ENCODE measurements at places on chromosomes 13 and 19.

DNA sequence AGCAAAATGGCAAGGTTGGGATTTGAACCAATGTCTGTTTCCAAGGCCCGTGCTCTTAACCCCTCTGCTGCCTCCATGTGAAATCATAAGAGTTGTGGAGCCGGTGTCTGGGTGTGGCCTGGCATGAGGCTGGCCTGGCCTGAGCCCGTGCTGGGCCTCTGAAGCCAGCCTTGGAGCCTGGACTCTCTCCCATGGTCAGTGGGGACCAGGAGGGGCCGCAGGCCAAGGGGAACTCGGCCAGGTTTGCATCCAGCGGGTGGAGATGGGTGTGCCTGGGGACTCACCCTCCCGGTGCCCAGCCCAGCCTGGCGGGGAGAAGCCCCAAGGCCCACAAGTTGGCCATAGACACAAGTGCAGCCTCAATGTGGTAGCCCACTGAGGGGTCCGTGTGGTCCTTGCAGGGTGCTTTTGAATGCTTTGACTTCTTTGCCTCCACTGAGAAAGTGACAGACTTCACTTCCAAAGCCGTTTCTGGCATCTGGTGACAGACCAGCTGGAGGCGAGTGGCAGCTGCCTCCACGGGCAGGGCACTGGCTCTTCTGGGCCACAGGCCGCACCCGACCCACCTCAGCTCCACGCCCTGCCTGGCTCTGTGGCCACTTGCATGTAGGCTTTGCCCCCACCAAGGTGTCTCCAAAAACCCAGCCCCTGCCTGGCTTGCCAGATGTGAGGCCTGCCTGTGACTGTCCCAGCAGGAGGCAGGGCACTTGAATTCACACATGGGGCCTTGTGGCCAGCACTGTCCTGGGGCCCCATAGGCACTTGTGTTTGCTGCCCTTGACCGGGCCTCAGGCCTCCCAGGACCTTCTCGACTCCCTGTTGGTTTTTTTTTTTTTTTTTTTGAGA, 26.2 kb upstream of the NCCRP1 start:
- DNase-seq: no peak

GRCh38 chr13:108595436-108596274, 33.8 kb upstream of the MYO16 start:
- DNase-seq: no peak

DNA sequence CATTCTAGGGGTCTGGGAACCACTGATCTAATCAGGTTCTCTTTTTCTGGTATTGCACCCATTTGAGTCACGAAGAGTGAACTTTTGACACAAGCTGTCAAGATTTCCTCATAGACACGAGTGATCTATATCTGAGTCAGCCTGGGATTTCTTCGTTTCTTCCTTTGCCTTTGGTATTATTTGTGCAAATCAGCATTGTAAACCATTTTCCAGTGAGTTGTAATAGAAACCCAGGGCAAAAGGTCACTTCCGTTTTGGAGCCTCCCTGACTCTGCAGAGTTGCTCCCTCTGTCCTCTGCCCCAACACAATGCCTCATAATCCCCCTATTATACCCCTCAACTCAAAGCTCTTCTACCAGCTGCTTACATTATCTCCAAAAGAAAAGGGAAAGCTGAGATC, 615.1 kb downstream of the EFNB2 start:
- no peak for DNase-seq

DNA sequence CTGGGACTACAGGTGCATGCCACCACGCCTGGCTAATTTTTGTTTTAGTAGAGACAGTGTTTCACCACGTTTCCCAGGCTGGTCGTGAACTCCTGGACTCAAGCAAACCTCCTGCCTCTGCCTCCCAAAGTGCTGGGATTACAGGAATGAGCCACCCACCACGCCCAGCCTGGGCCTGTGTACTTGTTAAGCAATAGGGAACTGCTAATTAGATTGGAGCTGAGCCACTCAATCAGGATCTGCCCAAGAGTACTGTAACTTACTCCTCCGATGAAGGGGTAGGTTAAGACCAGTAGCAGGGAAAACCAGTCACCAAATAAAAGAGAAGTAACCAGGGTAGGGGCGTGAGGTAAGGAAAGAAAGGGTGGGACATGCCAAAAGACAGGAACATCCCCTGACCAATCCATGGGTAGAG, 2.3 kb downstream of the DDX39A start:
- DNase-seq: no peak

DNA sequence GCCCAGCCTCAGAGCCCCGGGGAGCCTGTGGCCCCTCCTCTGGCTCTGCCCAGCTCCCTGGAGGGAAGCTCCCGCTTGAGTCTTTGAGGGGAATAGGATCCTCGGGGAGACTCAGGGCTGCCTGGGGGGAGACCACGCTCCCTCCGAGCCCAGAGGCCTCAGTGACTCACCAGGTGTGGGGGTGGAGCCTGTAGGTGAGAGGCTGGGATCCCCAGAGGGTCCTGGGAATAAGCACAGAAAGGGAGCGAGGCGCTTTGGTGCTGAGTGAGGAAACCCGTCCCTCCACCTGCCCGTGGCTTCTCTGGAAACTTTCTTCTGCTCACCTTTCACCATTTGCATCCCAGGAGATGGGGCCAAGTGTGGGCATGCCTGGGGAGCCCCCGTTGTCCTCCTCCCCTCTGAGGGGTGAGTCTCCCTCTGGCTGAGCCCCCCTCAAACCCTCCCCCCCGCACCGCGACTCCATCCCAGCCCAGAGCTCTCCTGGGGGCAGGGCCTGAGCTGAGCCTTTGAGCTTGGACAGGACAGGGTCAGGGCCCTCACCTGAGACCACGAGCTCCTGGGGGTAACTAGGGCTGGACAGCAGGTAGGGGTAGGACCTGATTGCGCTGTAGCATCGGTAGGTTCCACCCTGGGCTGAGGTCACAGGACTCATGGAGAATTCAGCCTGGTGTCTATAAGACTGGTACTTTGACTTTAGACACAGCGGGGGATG, 2.7 kb downstream of the LILRB5 start:
- no peak for DNase-seq

- DNase-seq: no peak
Measured at GRCh38 chr19:14061751-14062557, at the start of gene PALM3. Gene PALM3 (minus strand): TSS chr19:14062076. CDS start chr19:14061980, 96 bp downstream.

- DNase-seq: no peak
Measured at GRCh38 chr19:29908963-29909944, 32.8 kb upstream of the URI1 start.

- DNase-seq: no peak
Measured at GRCh38 chr13:98648686-98649085, 71.8 kb upstream of the STK24 start.

GRCh38 chr13:111201304-111201940, 86.3 kb downstream of the ARHGEF7 start:
- DNase-seq: no peak

- DNase-seq: no peak
Measured at GRCh38 chr13:82344867-82345266, 1537.4 kb downstream of the SLITRK1 start.

DNA sequence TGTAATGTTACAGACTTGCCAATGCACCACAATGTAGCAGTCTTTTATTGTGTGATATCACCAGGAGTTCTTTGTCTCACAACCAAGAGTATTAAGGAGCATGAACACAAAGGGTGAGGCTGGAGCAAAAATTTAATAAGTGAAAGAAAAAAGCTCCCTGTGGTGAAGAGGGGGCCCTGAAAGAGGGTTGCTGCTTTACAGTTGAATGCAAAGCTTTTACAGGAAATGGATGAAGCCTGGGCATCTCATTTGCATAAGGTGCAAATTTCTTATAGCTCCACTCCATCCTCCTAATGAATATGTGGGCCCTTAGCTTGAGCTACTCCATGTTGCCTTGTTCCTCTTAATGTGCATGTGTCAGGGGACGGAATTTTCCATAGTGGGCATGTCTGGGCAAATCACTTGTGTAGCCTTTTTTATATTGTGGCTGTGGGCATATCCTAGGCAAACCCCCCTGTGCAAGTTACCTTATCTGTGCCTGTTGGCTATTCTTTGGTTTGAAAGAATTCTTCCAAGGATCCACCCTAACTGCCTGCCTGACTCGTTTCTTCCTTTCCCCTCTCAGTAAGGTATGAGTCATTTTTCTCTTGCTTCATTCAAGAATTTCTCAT, 45.3 kb upstream of the TRPC4 start:
- no peak for DNase-seq

- no peak for DNase-seq
Measured at GRCh38 chr13:19283836-19284235, 102.2 kb upstream of the TUBA3C start.

- no peak for DNase-seq
Measured at GRCh38 chr13:38255600-38255999, 94.1 kb upstream of the UFM1 start.

Measured in spinal cord (tissue), 10 donors.